ENCODE measurements at places on chromosomes 4 and X. TPM values are rescaled to one million over a fixed set of nuclear protein-coding genes. Genes with fewer than 3 reads are reported as not detected.

GRCh38 chr4:123952530-123953274 lies 556.1 kb downstream of the SPRY1 start:
- no peak for DNase-seq

The MAGEE2 gene
- total RNA-seq: not detected

DNA sequence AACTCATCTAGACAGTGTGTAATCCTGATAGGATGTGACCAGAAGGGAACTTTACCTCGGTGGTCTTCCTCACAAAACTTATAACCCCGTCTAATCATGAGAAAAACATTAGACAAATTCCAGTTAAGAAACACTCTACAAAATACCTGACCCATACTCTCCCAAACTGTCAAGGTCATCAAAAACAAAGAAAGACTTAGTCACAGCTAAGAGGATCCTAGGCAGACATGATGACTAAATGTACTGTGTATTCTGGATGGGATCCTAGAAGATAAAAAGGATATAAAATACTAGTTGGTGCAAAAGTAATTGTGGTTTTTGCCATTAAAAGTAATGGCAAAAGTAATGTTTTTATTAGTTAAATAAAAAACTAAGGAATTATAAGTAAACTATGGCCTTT lies 81.6 kb downstream of the DTHD1 start:
- DNase-seq: no peak

DNA sequence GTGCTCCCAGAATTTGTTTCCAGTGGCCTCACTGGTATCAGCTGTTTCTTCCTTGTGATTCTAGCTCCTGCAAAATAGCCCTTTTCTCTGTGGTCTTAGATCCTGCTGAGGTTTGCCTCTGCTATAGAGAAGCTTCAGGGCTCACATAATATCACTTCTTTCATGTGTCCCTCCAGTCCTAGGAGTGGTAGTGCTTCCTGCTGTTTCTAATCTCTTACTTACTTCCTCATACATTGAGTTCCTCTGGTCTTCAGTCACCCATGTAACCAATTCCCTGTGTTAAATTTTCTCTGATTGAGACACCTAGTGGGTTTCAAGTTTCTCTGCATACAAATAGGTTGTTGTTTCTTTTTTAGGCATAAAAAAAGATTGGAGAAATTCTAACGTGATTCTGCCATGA lies 1567.9 kb downstream of the ARAP2 start:
- DNase-seq: no peak

DNA sequence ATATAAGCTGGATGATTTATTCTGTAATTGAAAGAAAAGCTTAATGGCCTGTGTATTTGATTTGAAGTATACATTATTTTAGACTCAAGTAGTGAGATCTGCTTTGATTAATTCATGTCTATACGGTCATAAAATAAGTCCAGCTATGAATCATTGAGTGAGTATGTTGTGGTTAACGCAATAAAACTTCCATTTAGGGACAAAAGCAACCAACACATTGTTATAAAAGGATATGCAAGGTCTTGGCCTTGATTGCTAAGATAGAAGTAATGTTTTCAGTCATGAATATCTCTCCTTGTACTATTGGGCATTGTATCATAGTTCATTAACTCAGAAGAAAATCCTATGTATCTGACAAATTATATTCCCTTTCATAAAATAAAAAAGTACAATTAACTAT lies 162.1 kb downstream of the EPHA5 start:
- no peak for DNase-seq

DNA sequence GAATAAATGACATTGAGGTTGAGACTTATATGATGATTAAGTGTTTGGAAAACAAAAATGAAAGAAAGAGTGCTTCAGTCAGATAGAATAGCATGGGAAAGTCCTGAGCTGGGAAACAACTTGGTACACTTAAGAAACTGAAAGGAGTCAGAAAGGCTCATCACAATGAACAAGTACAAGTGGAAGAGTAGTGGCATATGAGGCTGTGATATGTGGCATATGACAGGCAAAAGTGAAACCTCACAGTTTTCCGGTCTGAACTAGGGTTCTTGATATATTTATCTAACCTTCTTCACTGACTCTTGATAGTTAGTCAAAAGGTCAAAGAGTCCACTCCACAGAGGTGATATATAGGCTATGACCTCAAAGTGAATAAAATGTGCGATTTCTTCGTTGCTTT lies 537.1 kb upstream of the CXorf51A start:
- DNase-seq: no peak

DNA sequence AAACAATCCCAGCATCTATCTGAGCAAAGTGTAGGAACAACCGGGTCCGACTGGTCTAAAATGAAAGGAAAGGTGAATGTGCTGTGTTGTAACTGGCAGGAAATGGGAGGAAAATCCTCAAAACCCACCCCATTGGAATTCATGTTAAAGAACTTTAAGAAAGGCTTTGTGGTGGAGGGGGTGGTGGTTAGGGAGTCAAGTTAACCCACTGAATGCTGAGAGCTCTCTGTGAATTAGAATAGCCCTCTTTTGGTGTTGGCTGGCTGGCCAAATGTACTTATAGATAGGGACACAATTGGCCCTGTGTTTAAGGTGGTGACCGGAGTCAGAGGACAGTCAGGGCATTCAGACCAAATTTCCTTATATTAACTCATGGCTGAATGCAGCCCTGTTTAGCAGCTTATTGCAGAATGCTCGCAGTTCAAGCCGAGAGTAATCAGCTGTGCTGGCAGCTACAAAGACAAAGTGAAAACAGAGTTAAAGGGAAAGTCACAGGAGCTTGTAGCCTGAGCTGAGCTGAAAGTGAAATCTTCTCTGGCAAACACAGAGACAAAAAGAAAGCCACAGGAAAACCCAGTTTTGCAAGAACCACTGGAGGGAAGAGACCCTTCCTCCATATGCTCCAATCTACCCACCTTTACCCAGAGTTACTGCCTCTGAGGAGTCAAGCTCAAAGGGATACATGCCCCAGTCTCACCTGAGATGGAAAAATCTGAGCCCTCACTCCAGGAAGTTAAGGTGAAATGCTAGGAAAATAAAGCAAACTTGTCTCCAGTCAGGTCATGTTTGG lies 38.5 kb upstream of the UGT2B7 start:
- no peak for DNase-seq

DNA sequence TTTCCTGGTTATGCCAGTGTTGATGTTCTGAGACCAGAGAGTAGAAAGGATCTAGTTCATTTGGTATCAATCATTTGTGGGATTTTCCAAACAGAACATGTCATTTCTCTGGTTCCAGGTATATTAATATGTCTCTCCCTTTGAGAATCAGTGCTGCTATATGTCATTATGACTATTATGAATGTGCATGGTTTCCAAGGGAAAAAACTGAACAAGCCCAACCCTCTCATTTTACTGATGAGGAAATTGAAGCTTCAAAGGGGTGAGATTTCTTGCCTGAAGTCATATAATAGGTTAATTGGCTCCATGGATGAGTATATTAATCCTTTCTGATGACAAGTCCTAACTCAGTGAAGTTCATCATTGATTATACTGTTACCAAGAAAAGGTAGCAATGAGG lies 31.9 kb downstream of the RUFY3 start:
- DNase-seq: no peak

DNA sequence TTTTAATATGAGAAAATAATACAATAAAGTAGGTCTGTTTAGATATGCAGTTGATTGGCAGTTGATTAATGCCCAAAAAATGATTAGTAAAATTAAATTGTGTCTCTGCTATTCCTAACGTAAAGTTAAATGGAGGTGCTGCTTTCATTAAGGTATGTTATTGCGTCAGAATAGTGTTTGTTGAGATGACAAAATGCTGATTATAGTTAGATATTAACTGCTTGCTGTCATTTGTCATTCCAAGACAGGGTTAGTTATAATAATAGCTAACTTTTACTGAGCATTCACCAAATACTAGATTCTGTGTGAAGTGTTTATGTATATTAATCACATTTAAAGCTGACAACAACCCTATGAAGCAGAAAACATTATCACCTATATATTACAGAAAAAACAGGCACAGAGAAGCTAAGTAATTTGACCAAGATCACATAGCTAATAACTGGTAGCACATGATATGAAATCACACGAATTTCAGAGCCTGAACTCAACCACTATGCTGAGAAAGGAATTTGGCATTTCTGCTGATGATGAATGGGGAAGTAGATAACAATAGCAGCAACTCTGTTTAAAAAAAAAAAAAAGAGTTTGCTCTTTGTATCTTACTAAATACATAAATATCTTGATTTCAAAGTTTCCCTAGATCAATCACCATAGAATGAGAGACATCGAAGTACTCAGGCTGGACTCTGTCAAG lies 59.7 kb upstream of the WDR44 start:
- DNase-seq: no peak

Measured in OCI-LY7 (cell line).